Left cardiac atrium (tissue), 4 donors: ENCODE measurements at places on chromosomes 5 and 9. TPM values are rescaled to one million over a fixed set of nuclear protein-coding genes. Genes with fewer than 3 reads are reported as not detected.

Gene PCDHGC4
- 1.4 TPM for total RNA-seq

Gene MYMK
- total RNA-seq = not detected

Gene SLC45A2
- total RNA-seq = 0.15 TPM

Gene CDC25C
- 0.21 TPM for total RNA-seq

Gene SLC36A2
- 0.29 TPM for total RNA-seq

Gene SLC6A3
- 0.06 TPM for total RNA-seq

Gene RAD1
- total RNA-seq = 27.3 TPM

Gene CTSV
- not detected for total RNA-seq

Gene ARHGEF39
- total RNA-seq = 0.18 TPM

Gene MARCOL
- not detected for total RNA-seq

Gene MRPL50
- 19.9 TPM for total RNA-seq

Gene DDX31
- 7.9 TPM for total RNA-seq

Gene MTMR12
- total RNA-seq = 19.6 TPM

Gene GGTA1
- 8.3 TPM for total RNA-seq

Gene FABP6
- 0.68 TPM for total RNA-seq

Gene ANKRD20A1
- 6.3 TPM for total RNA-seq

Gene SV2C
- not detected for total RNA-seq

Gene SLIT3
- total RNA-seq = 71.1 TPM

Gene G3BP1
- 103 TPM for total RNA-seq

Gene SPINK13
- not detected for total RNA-seq

Gene SLC36A1
- 5.9 TPM for total RNA-seq

Gene NINJ1
- 45.9 TPM for total RNA-seq

Gene CKMT2
- 839 TPM for total RNA-seq

Gene COL27A1
- total RNA-seq = 7.0 TPM

Gene TTC23L
- total RNA-seq = not detected

Gene PPP1R26
- total RNA-seq = 17.6 TPM
